ENCODE measurements at places on chromosomes 1 and 21.

DNA sequence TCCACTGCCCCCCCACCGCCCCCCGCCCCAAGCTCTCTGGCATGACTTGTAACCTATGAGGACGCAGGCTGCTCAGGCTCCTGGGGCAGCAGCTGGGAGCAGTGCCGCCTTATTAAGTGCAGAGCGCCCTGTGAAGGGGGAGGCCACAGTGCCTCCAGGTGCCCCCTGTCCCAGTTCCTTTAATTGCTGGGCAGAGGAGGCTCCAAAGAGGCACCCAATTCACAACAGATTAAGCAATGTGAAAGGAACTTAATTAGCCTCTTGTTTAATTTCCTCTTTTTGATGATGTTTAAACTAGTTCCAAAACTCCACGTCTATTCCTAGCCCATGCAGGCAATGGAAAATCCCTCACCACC, 3.0 kb downstream of the RXFP4 start:
- DNase-seq = no peak

DNA sequence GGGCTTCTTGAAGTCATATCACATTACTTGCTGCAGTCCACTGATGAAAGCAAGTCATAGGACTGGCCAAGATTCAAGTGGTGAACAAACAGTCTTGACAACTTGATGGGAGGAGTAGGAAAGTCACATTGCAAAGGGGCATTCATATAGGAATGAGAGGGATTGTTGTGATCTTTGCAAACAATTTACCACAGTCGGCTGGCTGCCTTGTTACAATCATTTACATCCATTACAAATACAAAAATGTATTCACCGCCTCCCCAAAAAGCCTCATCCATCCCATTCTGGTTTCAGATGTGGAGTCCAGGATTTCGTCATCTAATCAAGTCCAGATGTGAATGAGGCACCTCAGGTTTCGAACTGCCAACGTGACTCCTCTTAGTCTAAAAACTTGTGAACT, 26.8 kb downstream of the GORAB start:
- no peak for DNase-seq

DNA sequence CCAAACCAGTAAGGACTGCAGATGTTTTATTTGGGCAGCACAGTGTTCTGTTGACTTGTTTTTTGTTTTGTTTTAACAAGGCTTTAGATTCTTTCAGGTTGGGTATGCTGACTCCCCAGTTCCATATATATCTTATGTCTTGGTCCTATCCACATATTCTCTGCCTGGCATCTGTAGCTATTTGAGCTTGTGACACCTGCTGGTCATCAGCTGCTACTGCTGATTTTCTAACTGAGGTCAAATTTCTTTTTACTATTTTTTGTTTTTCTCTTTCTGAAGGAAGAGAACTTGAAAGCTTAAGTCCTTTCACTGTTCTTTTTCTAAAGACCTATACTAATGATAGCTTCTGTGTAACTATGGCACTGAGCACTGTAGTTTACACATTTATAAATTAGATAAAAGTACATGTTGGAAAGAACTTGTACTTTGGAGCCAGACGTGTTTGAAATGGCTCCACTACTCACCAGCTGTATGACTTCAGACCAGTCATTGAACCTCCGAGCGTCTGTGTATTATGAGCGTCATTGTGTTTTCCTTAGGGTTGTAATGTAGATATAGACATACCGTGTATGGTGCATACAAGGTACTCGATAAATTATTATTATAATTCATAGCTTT, 109.4 kb downstream of the NRDC start:
- peak; percentile 65 for DNase-seq

- no peak for DNase-seq
Observed at GRCh38 chr1:112144733-112145426, 155.4 kb upstream of the KCND3 start.

GRCh38 chr1:206986402-206986801, 16.1 kb upstream of the FCAMR start:
- no peak for DNase-seq

DNA sequence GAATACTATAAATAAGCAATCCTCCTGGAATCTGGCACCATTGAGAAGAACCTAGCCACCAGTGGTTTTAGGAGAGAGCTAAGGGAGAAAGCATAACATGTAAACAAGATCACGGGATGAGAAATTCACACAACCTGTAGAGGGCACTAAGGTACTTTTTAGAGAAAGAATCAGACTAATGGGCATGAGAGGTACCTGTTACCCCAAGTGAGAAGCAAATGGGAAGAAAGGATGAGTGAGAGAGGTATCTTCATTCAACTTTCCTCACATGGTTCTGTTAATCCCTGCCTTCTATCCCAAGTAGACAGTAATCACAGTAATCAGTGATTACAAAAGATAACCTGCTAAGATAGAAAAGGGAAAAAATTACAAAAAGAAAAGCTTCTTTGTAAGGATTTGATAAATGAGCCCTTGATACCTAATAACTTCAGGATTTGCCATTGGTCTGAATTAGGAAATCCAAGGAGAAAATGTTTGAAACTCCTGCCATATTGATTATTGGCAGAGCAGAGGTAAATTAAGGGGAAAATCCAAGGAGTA, 251.1 kb upstream of the ADGRL2 start:
- DNase-seq = peak; percentile 38

- no peak for DNase-seq
Observed at GRCh38 chr1:111179968-111180533, 20.4 kb downstream of the DENND2D start.

- no peak for DNase-seq
Observed at GRCh38 chr1:157157501-157158190, 19.5 kb upstream of the ETV3 start.

GRCh38 chr1:100543640-100544039, 5.7 kb downstream of the GPR88 start:
- peak; percentile 21 for DNase-seq

DNA sequence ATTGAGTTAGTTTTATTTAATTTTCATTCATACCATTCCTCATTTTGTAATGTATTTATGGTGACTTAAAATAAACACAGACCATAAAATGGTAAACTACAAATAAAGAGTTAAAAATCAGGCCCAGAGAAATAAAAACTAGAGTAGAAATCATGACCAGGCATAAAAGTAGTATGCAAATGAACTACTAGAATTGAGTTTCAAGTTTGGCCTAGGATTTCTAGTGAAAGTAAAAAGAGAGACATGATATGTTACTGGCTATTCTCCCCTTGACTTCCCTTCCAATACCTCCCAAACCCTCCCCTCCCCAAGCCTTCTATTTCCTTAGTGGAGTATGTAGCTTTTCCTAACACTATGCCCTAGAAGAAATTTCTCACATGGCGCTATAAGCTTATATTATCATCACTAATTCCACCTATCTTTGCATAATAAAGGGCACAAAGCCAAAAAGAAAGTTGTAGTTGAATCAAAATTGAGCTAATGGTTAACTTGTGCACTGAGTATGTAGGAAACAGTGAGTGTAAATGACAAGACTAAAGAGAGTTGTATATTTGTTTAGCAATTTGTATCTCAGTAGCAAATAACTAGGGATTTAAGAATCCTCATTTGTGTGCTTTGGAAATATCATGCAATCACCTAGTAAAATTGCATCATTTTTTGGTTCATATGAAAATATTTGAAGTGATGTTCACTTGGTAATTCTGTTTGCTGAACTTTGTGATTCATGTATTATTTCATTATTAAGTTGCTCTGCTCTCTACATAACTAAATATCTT, 29.7 kb upstream of the CDC14A start:
- DNase-seq = peak; percentile 4

GRCh38 chr1:82503822-82504221, 703.1 kb downstream of the ADGRL2 start:
- no peak for DNase-seq

DNA sequence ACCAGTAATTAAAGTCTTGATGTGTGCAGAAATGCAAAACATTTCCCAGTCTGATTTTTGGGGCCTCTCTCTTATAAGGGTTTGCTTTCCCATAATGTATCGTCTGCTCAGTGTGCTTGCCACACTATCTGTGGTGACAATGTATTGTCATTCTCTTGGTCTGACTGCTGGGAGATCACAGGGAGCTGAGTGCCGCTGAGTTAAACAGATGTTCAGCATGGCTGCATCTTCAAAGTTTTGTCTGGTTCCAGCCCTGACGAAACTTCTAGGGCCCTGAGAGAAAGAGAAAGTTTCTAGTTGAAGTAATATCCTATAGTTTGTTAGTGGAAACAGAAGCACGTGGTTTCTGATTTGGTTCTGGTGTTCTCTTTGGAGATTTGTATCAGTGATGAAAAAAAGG, 42.6 kb downstream of the DNM3 start:
- no peak for DNase-seq

DNA sequence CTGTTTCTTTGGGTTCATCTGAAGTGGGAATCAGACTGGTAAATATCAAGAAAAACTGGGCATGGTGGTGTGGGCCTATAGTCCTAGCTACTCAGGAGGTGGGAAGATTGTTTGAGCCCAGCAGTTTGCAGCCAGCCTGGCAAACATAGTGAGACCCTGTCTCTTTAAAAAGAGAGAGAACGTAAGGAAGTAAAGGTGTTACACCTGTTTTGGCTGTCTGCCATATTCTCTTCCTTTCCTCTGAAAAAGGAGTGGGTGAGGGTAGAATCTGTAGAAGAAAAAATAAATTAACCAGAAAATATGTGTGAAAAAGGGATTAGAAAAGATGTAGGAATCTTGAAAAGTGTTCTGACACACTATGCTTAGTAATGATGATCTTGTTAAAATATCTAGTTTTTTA, 20.0 kb downstream of the AHCYL1 start:
- DNase-seq = no peak

DNA sequence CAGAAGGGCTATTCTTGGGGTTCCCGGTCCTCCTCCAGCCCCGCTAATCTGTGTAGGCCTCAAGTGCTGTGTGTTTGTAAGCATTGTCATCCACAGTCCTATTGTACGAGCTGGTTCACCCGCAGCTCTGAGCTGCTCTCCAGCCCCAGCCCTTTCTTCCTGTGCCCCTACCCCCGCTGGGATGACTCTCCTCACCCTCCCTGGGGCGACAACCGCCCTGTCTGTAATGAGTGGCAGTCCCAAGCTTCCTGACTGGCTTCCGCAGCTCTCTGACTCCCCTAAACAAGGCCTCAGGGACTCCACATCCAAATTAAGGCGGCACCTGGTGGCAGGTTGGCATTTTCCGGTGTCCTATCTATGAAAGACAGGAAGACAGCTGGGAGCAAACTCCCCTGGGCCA, 45.8 kb downstream of the TFF3 start:
- no peak for DNase-seq

GRCh38 chr1:53547231-53547790, 88.1 kb downstream of the DMRTB1 start:
- DNase-seq = no peak

DNA sequence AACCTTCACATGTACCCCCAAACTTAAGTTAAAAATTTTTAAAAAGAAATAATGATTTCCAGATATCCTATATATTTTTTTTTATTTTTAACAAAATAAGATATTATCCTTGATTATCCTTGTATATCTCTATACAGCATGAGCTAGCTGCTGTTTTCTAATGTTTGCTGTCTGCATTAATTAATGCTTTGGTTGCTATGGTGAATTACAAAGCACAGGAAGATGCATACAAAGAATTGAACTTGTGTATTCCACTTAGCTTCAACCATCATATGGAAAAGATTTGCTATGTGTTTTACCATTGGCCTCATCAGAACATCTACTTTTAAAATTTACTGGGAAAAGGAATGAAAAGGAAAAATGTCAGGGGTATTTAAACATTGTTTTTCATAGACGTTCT, 35.4 kb downstream of the VPS45 start:
- no peak for DNase-seq

GRCh38 chr1:114670083-114671010, 498 bp upstream of the DENND2C start:
- DNase-seq = peak; percentile 65

- DNase-seq = no peak
Observed at GRCh38 chr21:22209304-22209700, 1211.1 kb downstream of the NCAM2 start.

DNA sequence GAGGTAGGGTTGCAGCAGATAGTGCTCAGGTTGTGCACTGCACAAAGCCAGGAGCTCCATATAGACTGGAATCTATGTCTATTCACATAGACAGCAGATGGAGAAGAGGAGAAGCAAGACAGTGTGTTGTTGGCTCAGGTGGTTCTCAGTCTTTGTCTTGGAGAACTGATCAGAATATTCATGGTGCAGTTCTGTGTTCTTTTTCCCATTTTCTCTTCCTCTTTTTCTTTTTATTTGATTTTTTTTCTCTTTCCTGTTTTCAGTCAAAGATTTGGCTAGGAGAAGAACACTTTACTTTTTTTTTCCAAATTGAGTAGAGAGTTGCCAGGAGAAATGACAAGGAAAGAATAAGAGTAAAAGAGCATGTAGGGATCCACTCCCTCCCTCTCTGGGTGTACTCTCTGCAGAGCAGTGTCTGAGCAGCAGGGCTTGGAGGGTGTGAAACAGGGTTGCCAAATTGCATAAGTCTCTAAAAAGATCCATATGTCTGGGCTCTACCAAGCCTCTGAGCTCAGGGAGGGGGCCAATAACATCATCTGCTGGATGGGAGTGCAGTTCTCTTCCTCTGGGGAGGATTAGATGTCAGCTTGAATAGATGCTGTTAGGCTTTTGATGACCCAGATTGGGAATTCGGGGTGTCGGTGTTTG, 8.7 kb upstream of the CD34 start:
- DNase-seq = no peak

DNA sequence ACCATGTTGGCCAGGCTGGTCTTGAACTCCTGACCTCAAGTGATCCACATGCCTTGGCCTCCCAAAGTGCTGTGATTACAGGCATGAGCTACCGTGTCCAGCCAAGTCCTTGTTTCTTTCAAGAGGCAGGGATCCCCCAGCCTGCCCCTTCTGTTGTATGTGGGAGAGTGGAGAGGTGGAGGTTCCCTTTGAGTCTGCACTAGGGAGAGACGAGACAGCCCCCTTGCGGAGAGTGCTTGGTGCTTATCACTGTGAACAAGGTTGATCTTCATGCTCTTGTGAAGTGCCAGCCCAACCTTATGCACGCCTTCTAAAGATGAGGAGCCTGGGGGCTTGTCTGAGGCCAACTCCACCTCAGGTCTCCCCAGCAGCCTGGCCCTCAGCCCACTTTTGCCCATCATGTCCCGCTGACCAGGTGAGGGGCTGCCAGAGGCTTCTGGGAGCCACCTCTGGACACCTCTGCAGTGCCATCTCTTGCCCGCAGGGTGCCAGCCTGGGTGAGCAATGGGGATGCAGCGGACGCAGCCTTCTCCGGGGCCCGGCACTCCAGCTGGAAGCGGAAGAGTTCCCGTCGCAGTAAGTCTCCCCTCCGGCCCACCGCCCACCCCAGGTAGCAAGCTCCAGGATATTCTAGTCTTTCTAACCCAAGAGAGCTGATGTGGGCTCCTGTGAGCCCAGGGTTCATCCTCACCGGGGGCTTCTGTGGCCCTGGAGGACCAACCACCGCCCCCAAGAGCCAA, 62.3 kb downstream of the ARHGEF10L start:
- no peak for DNase-seq

- no peak for DNase-seq
Observed at GRCh38 chr1:33341190-33341589, 20.3 kb upstream of the A3GALT2 start.

DNA sequence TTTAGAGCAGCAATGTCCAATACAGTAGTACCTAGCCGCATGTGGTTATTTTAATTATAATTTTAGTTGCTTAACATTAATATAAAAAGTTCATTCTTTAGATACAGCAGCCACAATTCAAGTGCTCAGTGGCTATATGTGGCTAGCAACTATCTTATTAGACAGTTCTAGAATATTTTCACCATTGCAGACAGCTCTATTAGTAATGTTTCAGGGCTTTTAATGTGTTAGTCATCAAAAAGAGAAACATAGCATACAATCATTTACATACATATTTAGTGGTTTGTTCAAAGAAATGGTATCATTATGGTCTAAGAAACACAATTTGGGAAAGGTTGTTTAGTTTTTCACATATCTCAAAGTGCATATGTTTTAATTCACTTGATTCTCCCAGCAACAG, 66.6 kb upstream of the DYNLT5 start:
- no peak for DNase-seq

Measured in A549 (cell line).